Dermis microvascular lymphatic vessel endothelial cell (primary cell): ENCODE measurements at places on chromosomes 5 and 9.

DNA sequence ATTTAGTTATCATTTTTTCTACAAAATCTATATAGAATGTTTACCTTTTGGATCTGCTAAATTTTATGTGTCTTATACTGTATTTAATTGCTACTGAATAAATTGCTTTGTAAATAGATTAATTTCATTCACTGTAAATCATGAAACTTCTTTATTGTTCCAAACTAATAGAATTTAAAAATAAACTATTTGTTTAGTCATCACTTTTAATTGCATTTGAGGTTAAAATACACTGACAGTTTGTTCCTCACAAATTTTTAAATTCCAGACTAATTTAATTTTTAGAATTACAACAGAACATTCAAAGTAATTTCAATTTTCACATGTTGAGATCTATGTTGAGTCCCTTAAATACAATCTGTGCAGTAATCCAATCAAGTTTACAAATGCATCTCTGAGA is 1633.2 kb upstream of the NUDT12 start:
- DNase-seq, result no peak

DNA sequence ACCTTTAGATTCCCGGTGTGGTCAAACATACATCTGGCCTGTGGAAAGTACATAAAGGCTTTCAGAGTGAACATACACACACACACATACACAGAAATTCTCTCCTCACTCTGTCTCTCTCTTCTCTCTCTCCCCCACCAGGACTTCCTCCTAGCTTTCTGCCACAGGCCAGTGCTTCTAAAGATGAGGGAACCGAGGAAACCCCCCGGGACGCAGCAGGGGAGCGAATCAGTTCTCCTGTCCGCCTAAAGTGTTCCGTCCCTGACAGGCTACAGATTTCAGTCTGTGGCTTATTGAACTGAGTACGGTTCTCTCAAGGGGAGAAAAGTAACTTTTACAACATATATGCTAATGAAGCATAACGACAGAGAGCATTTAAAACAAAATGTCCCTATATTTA is 75.8 kb downstream of the MED27 start:
- DNase-seq, result no peak

GRCh38 chr9:1726993-1727759 is 288.0 kb upstream of the SMARCA2 start:
- DNase-seq, result no peak

- DNase-seq, result no peak
These were observed 1.3 kb downstream of the PSAT1 start for GRCh38 chr9:78298046-78298765.

GRCh38 chr9:20208961-20209371 is 413.3 kb downstream of the MLLT3 start:
- no peak for DNase-seq

DNA sequence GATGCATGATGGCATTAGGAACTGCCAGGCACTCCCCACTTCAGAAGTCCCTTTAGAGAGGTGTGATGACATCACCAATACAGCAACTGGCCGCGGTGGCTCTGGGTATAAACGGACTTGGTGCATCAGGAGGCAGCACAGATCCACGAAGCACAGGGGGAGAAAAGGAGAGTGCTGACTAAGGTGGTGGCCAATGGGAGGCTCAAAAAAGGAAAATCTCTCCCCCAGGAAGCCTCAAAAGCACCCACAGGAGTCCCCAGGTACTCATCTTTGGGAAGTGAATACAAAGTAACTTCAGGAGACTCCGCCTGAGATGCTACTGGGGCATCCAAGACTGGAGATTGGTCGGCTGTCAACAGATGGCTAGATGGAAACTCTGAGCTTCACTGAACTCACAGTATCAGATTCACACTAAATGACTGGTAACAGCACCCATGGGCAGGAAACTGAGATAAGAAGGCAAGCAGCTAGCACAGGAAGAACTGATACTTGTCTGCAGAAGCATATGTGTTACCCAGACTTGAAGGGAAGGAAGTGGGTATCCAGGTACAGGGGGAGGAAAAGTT is 7.6 kb downstream of the TTC39B start:
- DNase-seq, result no peak
